Purkinje cell (primary cell): ENCODE measurements at places on chromosomes 12 and 14. TPM values are rescaled to one million over a fixed set of nuclear protein-coding genes. Genes with fewer than 3 reads are reported as not detected.

OR9K2 gene
- not detected in 2 replicates for polyA plus RNA-seq

TRIM9 gene
- polyA plus RNA-seq = 219 and 283 TPM in 2 replicates

TAS2R42 gene
- not detected in 2 replicates for polyA plus RNA-seq

TC2N gene
- 0.51 TPM in 1 of 2 replicates, not detected in the other for polyA plus RNA-seq

TAS2R9 gene
- not detected in 2 replicates for polyA plus RNA-seq

ASPG gene
- not detected in 2 replicates for polyA plus RNA-seq

WNT5B gene
- polyA plus RNA-seq = not detected in 2 replicates

CISTR gene
- polyA plus RNA-seq = 0.62 TPM in 1 of 2 replicates, not detected in the other

POU6F1 gene
- polyA plus RNA-seq = 1.5 and 4.9 TPM in 2 replicates

NOS1 gene
- polyA plus RNA-seq = 0.17 TPM in 1 of 2 replicates, not detected in the other

HOXC9 gene
- not detected in 2 replicates for polyA plus RNA-seq

SLCO1B3 gene
- polyA plus RNA-seq = not detected in 2 replicates
